ENCODE measurements at places on chromosomes 12 and 14.

DNA sequence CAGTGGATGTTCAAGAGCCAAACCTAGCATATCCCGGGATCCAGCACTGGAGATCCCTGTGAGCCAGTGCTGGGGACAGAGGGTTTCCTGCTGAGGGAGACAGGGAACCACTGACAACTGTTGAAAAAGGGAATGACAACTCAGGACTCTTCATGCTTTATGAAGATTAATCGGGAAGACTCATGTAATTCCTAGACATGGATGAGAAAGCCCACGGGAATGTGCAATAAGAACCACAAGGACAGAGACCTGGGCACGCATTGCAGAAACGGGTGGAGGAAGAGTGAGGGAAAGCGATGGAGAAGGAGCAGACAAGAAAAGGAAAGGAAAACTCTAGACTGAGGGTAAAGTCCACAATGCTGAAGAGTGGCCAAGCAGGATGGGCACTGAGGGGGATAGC, 296.0 kb downstream of the PCNX1 start:
- DNase-seq = no peak

DNA sequence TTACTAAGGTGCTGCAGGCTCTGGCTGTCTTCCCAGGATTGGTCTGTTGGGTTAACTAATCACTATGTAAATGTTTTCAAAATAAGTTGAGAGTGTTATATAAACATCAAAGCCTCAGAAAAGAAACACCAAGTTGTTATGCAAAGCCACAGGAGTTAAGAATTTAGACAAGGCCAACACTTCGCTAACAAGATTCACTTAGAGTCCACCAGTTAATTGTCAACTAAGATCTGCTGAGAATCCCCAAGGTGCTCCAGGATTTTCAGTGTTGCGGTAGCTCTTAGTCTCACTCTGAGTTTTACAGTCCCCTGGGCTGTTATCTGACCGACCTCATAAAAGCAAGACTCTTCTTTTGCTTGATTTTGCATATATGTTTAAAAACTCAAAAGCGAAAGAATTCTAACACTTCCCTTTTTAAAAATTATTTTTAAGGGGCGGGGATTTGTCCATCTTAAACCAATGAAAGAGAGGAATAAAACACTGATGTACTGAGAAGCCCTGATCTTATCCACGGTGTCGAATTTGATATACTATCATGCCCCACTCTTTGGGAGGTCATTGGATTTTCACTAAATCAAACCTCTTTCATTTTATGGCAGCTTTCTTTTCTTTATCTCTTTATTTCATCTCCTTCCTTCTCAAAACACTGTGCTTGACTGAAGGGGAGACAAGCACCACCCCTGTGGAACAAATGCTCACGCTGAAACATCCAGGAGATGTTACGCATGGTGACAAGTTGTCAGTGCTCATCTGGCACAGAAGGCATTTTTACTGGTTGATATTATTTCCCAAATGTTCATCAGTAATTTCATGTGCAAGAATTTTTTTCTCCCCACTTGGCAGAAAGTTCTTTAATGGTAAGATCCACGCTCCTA, 7.0 kb downstream of the NIN start:
- no peak for DNase-seq

- no peak for DNase-seq
Measured at GRCh38 chr12:4011597-4011996, 138.4 kb upstream of the PARP11 start.

DNA sequence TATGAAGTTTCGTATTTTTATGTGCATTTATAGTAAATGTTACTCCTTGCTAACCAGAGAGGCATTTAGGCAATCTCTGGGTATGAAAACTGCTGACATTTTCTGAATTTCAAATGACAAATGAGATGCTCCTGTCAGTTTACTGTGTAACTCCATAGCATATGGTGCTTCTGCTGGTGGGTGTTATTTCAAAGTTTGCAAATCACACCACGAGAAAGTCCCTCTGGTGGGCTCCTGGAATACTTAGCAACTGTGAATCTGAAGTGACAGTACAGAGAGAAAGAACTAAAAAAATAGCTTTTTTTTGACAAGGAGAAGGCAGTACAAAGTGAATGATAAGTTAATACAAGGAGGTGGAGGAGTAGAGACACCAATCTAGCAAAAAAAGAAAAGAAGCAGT, 161.5 kb downstream of the DERA start:
- DNase-seq = no peak

DNA sequence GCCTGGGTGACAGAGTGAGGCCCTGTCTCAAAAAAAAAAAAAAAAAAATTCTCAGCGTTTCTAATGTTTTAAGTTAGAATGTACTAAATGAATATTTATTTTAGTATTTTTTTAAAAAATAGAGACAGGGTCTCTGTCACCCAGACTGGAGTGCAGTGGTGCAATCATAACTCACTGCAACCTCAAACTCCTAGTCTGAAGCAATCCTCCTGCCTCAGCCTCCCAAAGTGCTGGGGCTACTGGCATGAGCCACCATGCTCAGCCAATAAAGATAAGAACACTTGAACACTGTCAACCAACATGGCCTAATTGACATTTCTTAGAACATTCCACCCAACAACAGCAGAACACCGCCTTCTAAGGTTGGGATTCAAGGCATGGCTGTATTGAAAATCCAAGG, 5.1 kb upstream of the DYNC1H1 start:
- DNase-seq = no peak

DNA sequence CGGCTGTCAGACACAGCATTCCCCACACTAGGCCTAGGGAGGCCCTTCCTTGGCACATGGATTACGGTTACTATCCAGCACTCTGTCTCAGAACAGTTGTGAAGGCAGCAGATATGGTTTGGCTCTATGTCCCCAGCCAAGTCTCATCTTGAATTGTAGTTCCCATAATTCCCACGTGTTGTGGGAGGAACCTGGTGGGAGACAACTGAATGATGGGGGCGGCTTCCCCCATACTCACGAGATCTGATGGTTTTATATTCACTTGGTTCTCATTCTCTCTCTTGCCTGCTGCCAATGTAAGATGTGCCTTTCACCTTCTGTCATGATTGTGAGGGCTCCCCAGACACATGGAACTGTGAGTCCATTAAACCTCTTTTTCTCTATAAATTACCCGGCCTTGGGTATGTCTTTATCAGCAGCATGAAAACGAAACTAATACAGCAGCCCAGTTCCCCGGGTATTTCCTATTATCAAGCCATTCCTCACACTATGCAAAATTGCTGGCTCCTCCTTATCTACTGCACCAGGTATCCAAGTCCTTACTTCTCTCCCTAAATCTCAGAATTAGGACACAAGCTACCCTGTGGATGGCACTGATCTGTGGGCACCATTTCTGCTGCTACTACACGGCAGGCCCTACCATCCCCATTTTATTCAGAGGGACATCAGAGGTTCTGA, 33.3 kb downstream of the NT5DC3 start:
- DNase-seq = no peak
